ENCODE measurements at places on chromosomes 1 and 21.

DNA sequence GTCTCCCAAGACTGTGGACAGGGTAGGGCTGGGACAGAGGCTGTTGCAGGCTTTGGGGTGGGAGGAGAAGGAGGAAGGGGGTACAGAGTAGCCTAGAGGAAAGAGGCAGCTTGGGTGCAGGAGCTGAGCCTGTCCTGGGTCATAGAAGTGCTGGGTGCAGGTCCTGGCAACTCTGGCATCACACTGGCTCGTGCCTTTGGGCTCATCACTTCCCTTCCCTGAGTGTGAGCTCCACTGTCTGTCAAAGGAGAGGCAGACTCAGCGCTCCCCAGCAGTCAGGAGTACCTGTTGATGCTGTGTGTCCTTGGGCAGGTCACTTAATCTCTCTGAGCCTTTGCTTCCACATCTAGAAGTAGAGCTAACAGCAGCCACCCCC lies 157.1 kb downstream of the PTPRU start:
- DNase-seq = no peak

DNA sequence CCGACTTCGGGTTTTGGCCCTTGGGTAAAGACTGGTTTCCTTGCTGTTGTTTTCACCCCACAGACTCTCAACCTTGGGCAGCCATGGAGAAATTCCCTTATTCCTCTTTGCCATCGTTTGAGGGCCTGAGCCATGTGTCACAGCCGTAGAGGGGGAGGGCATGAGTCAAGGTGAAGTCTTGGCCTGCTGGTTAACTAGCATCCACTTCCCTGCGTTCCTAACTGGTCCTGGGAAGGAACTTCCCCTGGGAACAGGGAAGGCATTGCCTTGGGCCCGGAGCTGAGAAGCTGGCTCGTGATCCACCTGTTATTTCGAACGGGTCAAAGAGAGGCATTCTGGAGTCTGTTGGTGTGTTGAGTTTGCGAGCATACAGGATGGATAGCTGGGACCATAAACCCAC lies 464.9 kb downstream of the CAMTA1 start:
- no peak for DNase-seq

DNA sequence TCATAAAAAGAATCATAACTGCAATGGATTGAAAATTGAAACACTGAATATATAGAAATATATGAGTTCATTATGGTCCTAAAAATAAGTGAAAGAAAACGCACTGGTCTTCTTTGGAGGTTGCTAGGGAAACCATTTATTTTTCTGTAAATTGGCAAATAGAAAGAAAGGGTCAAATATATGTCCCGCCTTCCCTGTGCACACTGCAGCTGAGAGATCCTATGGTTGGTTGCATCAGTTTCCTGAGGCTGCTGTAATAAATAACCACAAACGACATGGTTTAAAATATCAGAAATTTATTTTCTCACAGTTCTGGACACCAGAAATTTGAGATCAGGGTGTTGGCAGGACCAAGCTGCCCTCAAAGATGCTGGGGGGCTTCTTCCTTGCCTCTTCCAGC lies 35.0 kb downstream of the CA6 start:
- no peak for DNase-seq

- DNase-seq = no peak
Measured at GRCh38 chr1:231630558-231631205, 4.1 kb downstream of the DISC1 start.

DNA sequence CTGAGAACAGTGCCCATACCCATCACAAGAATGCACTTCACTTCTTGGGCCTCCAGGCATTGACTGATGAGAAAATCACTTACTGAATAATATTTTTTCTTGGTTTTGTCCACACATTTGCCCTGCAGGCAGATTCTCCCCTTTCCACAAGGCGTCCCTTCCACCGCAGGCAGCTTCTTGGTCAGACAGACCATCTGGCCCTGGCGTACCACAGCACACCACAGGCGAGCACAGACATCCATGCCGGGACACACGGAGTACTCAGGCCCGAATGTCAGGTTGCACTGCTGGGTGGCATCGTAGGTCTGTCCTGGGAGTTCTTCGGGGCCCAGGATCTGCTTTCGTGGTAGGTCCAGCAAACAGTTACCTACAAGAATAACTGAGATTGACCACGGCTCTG lies 32.5 kb downstream of the ADAMTS5 start:
- DNase-seq = no peak

DNA sequence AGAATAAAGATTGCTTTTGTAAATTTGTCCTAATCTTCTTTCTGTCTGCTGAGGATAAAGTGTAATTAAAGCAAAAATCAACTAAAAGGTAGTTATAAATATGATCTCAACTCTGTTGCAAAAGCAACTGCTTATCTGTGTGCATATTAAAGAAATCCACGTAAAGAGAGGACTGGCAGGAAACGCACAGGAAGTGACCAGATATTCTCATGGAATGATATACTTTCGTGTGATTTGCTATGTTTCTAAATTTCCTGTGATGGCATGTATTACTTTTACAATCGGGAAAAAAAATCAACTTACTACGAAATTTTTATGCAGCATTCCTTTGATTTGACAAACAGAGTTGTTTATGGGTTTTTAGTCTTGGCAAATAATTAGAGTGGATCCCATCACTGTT lies 75.4 kb downstream of the RGS2 start:
- no peak for DNase-seq

- DNase-seq = no peak
Measured at GRCh38 chr1:98672189-98672588, 10.7 kb downstream of the SNX7 start.

DNA sequence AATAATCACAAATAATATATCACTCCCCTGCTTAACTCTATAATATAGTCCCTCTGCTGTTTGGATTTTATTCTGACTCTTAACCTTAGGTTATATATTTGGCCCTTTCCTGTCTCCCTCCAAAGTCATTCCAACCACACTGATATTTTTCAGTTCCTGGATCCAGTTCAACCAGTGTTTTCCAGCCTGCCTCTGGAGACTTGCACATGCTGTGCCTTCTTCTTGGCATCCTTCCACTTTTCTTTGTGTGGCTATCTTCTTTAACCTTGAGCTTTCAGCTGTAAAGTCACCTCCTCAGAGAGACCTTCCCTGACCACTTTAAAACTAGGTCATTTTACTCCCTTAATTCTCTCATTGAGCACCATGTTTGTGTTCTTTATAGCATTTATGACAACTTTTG lies 19.4 kb downstream of the CERS2 start:
- DNase-seq = no peak

- no peak for DNase-seq
Measured at GRCh38 chr1:248404024-248404423, 1.2 kb downstream of the OR2T1 start.

Data from stimulated activated CD4-positive, alpha-beta T cell treated with anti-CD3 and anti-CD28 coated beads, TNF-alpha, amount 100 ng/mL, for 48 hours (primary cell).